Regular cardiac myocyte (primary cell): ENCODE measurements at places on chromosomes 6 and 20. TPM values are rescaled to one million over a fixed set of nuclear protein-coding genes. Genes with fewer than 3 reads are reported as not detected.

SNAP25 gene
- total RNA-seq, result 0.77 and 2.8 TPM in 2 replicates

PRICKLE4 gene
- 0.19 and 0.56 TPM in 2 replicates for total RNA-seq

ROMO1 gene
- 182 and 251 TPM in 2 replicates for total RNA-seq

RRAGD gene
- total RNA-seq, result 0.19 and 7.0 TPM in 2 replicates

TINAG gene
- total RNA-seq, result not detected in 2 replicates

CST4 gene
- total RNA-seq, result 0.77 and 1.7 TPM in 2 replicates

CNR1 gene
- under 0.01 and 0.28 TPM in 2 replicates for total RNA-seq

CCN5 gene
- under 0.01 and 3.7 TPM in 2 replicates for total RNA-seq

PRKN gene
- 0.58 and 2.8 TPM in 2 replicates for total RNA-seq

CST7 gene
- not detected in 2 replicates for total RNA-seq

CSNK2A1 gene
- total RNA-seq, result 120 and 125 TPM in 2 replicates

SCRT2 gene
- not detected in 2 replicates for total RNA-seq

FILIP1 gene
- total RNA-seq, result 0.58 and 2.5 TPM in 2 replicates

EIF6 gene
- 104 and 187 TPM in 2 replicates for total RNA-seq

BPIFA3 gene
- total RNA-seq, result not detected in 2 replicates

SEMG1 gene
- not detected in 2 replicates for total RNA-seq

PROKR2 gene
- not detected in 2 replicates for total RNA-seq

C6orf141 gene
- total RNA-seq, result 0.28 TPM in 1 of 2 replicates, not detected in the other

CALHM4 gene
- total RNA-seq, result 0.19 and 0.28 TPM in 2 replicates

SMOC2 gene
- total RNA-seq, result 0.28 TPM in 1 of 2 replicates, not detected in the other

OTOR gene
- total RNA-seq, result not detected in 2 replicates

WFDC2 gene
- not detected in 2 replicates for total RNA-seq

PGC gene
- total RNA-seq, result not detected in 2 replicates

SERPINB6 gene
- total RNA-seq, result 91.6 and 120 TPM in 2 replicates

JAG1 gene
- total RNA-seq, result 101 and 117 TPM in 2 replicates

DAAM2 gene
- 36.9 and 37.4 TPM in 2 replicates for total RNA-seq
